ENCODE measurements at places on chromosomes 4 and X.

DNA sequence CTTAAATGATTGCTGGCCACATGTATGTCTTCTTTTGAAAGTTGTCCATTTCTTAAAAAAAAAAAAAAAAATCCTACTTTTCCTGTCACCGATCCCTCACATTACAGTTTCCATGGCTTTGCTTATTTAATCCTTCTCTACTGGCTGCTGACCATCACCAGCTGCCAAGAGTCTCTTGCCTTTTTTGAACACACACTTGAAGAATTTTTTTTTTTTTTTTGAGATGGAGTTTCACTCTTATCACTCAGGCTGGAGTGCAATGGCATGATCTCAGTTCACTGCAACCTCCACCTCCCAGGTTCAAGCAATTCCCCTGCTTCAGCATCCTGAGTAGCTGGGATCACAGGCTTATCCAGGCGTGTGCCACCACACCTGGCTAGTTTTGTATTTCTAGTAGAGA is 134.0 kb downstream of the ANXA5 start:
- no peak for DNase-seq

DNA sequence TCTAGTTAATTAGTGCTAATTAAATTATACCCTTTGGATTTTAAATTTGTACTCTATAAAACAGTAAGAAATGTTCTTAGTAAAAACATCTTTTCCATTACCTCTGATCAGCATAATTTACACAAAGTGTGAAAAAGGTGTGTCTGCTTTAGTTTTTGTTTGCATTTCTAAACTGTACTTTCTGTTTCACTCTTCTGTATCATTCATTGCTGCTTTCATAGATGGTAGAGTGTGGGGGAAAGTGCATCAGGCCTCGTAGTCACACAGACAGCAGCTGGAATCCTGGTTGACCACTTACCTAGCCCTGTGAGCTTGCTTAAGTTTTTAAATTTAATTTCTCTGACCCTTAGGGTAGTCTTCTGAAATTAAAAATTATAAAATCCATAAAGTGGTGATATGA is 275.4 kb upstream of the PITX2 start:
- no peak for DNase-seq

GRCh38 chr4:163113921-163114713 is 52.6 kb downstream of the NAF1 start:
- DNase-seq = no peak

- DNase-seq = no peak
Observed at GRCh38 chr4:32207456-32207855, 1487.3 kb downstream of the PCDH7 start.

DNA sequence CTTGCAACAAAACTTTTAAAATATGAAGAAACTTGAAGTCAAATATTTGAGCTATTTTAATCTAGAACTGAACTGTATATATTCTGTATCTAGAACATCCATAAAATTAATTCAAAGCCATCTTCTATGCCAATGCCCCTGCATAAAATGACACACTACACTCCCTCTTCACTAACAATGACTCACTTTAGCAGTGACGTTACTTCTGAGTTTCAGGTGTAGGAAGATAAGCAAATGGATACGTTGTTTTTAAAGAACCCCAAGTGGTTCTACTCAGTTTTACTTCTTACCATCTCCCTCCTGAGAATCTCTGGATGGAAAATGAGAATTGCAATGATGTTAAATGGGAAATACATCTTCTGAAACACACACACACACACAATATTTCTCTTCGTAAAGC is 45.2 kb downstream of the CXXC4 start:
- no peak for DNase-seq

- DNase-seq = no peak
Observed at GRCh38 chr4:26729547-26729946, 131.1 kb upstream of the STIM2 start.

DNA sequence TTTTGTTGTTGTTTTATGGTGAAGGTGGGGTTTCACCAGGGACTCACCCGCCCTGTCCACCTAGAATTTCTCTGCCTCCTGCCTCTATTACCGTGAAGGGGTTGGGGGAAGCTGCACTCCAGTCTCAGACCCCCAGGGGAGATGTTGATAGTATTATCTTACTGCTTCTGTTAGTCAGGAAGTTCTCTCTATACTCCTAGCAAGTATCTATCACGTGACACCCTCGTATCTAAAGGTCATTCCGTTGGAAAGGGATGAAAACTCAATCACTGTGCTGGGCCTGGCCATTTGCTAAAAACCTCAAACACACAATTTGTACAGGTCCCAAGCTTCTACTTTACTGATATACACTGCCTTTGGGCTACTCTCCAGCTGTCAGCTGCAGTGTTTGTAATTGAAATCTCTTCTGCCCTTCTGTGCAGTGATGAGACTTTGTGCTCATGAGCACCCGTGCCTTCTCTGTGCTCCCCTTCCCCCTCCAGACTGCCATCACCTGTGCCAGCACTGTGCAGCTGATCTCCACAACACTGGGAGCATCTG is 188.5 kb upstream of the ANXA3 start:
- no peak for DNase-seq

DNA sequence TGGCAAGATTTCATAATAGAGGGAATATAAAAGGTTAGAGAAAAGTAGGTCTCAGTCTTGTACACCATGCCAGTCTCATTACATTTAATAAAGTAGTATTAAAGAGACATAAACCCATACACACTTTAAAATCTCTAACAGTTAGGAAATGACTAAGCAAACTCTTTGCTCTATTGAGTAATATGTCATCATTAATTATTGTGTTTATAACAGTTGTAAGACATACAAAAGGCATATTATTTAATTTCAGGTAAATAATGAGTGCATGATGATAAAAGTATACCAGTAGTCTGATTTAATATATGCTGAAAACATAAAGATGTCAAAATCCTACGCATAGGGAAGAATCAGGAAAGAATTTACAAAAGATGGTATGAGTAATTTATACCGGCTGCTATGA is 31.0 kb upstream of the FGG start:
- DNase-seq = no peak

- no peak for DNase-seq
Observed at GRCh38 chr4:123406872-123407271, 10.3 kb downstream of the SPRY1 start.

GRCh38 chrX:77743720-77744119 is 42.3 kb downstream of the ATRX start:
- no peak for DNase-seq

- no peak for DNase-seq
Observed at GRCh38 chr4:4491396-4491893, 50.4 kb downstream of the STX18 start.
